ENCODE measurements at places on chromosomes 3 and 15.

- no peak for DNase-seq
These were observed 281.4 kb downstream of the ADAMTS17 start for GRCh38 chr15:100060276-100060926.

- DNase-seq: peak; percentile 65
These were observed 560 bp downstream of the ST6GAL1 start for GRCh38 chr3:186930641-186931531.

- no peak for DNase-seq
These were observed 10.9 kb upstream of the FAM107A start for GRCh38 chr3:58588030-58588614.

GRCh38 chr15:74573987-74574386 is 33.0 kb downstream of the ARID3B start:
- no peak for DNase-seq

- no peak for DNase-seq
These were observed 316.7 kb upstream of the AGTR1 start for GRCh38 chr3:148381051-148381450.

DNA sequence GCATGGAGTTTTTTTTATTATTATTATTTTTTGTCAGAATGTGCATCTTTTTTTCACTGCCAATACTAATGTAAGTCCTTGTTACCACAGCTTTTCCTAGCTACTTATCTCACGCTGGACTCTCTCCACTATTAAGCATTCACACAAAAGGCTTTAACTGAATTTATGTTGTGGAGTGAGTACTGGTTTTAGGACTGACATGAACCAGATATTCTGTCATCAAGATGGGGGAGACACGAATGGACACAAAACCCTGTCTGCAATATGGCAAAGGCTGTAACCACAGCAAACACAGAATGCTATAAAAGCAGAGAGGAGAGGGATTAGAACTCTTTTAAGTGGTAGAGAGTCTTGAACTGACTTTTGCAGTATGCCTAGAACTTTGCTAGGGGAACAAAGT is 592.2 kb upstream of the TBL1XR1 start:
- DNase-seq: no peak

GRCh38 chr15:61057830-61058529 is 171.1 kb downstream of the RORA start:
- DNase-seq: no peak

DNA sequence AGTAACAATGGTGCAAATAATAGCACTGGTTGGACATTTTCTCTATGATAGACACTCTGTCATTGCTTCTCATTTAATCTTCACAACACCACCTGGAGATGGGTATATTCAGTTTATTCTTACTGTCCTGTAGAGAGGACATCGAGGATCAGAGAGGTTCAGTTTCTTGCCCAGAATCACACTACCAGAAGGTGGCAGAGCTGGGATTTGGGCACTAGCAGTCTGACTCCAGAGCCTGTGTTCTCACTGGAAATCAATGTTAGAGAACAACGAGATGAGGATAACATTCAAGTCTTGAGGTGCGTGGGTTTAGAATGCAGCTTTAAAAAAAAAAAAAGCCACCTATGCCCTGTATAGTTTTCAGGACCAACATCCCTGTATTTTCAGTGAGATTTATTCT is 127.8 kb downstream of the SYNPR start:
- no peak for DNase-seq

GRCh38 chr15:87707071-87707470 is 549.5 kb downstream of the NTRK3 start:
- no peak for DNase-seq

DNA sequence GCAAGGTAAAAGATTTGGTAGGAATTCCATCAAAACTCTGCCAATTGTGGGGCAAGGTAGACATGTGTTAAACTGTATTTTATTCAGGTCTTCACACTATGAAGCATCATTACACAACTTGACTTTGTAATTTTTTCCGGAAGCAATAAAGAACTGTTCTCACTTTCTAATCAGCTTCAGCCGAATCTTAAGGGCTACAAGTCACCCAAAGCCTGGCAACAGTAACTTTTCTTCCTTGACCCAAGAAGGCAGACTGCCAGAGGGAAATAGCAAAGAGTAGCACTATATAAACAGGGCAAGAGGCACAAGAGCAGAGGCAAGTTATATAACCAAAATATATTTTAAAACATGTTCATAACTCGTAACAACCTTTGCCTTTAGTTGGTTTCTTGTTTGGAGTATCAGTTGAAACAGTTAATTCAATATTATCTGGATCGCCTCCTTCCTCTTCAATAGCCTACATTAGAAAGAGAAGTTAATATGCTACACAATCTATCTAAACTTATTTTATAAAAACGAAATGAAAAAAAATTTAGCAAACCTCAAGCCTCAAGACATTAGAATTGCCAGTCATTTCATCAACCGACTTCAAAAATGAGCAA is 1.4 kb downstream of the SLTM start:
- DNase-seq: no peak

DNA sequence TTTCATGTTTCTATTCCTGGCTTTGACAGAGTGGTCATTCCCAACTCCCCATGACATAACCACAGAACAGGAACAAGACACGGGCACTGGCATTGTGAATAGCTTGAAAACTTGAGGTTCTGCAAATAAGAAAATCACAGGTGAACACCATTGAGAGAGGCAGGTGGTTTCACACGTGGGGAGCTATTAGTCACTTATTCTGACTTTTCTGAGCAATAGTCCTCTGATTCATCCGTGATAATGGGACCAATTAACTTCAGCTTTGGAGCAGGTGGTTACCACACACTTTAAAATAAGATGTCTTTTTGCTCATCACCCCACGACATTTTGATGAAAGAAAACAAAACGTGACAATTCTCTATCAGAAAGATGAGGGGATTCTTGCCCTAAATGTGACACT is 224.7 kb downstream of the KLF13 start:
- DNase-seq: no peak

GRCh38 chr15:45095661-45096060 is 18.3 kb downstream of the DUOX2 start:
- no peak for DNase-seq

- DNase-seq: no peak
These were observed 45.2 kb upstream of the DPPA4 start for GRCh38 chr3:109382588-109382987.

GRCh38 chr15:36172955-36173354 is 406.5 kb upstream of the CDIN1 start:
- DNase-seq: no peak

DNA sequence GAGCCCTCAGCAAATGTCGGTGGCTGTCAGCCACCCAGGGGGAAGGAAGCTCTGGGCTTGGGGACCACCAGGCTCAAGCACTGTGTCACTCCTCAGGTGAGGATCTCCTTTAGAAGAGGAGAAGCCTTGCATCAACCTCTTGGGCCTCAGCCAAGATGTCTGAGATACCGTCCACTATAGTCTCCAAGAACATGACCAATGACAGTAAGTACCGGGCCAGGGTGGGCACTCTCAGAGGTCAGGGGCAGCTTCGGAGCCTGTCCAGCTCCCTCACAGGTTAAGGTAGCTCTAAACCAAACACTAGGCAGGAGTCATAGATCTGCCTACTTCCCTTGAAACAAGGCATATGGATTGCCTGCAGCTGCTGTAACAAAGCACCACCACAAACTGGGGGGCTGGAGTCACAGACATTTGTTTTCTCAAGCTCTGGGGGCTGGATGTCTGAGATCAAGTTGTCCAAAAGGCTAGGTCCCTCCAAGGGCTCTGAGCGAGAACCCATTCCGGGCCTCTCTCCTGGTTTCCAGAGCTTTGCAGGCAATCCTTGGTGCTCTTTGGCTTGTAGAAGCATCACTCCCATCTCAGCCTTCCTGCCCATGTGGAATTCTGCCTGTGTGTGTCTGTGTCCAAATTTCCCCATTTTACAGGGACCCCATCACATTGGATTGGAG is 1.3 kb downstream of the CFAP100 start:
- no peak for DNase-seq

DNA sequence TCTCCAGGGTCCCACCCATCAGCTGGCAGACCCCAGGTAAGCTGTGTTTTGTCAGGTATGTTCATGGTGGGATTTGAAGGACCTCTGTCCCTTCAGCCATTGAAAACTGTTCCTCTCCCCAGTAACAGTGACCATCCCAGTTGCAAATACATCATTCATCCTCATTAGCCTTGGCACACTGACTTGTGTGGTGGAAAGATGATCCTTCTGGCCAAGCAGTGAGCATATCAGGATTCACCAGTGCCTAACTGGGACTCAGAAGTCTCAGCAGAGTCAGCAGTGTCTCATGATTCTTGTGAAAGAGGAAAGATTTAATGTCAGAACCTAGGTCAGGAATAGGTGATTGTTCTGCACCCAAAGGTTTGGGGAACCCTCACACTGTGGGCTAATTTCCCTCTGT is 90.2 kb downstream of the DNAJB8 start:
- DNase-seq: no peak

GRCh38 chr3:12195231-12195630 is 36.5 kb upstream of the TIMP4 start:
- no peak for DNase-seq

DNA sequence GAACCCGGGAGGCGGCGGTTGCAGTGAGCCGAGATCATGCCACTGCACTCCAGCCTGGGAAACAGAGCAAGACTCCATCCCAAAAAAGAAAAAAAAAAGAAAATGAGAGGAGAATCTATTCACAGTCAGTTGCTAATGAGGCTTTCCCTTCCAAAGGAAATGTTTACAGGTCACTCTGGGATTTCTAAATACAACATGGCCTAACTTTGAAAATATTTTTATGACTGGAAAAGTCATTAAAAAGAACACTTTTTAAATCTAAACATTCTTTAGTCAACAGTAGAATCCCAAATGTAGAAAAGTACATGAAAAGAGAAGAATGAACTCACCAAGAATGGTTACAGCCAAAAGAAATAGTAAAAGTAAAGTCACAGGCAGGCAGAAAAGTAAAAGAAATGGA is 78.6 kb downstream of the PLD1 start:
- DNase-seq: no peak

GRCh38 chr3:73597476-73597875 is 27.3 kb downstream of the PDZRN3 start:
- DNase-seq: no peak

GRCh38 chr3:112799946-112800345 is 46.7 kb downstream of the CD200R1L start:
- DNase-seq: no peak

GRCh38 chr15:88920186-88920891 is 7.2 kb upstream of the MFGE8 start:
- DNase-seq: no peak

- DNase-seq: no peak
These were observed 50.4 kb downstream of the ISL2 start for GRCh38 chr15:76386926-76387325.

- DNase-seq: no peak
These were observed 56.1 kb downstream of the PCSK6 start for GRCh38 chr15:101433396-101433795.

GRCh38 chr15:91302588-91303439 is 202.8 kb downstream of the SV2B start:
- no peak for DNase-seq

DNA sequence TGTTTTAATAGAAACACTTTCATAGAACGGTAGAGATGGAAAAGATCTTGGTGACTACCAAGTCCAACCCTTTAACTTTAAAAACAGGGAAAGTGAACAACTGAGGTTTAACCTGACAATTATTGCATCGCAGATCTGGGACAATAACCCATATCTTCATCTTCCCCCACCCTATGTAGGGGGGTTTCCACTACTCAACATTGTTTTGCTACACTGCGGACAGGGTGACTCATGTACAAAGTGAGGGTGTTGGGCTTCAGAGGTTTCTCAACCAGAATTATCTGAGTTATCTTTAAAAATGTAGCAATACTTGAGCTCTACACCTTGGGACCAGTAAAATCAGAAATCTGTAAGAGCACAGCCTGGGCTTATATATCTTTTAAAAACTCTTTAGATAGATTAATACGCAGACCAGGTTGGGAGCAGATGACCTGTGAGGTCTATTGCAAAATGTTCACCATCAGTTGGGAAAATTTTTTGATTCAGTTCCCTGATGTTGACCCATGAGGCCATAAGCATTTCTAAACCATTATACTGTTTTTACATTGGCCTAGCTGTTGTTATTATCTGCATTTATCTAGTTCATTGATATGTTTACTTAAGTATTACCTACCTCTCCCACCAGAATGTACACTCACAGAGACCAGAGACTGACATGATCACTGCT is 103.6 kb upstream of the ICE2 start:
- DNase-seq: no peak

DNA sequence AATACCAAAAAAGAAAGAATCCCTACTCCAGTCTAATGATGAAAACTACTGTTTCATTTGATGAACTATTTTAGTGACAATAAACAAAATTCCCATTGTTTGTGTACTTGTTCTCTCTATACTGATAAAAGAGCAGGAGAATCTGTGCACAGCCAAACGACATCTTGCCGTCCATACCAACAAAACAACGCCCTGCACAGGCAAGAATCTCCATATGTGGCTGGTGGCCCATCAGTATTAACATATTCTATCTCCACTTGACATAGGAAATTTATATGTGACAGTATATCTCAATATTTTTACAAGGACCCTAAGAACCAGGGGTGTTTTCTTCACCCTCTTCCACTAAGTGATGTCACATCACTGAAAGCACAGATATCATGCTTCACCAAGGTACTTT is 279.5 kb downstream of the ULK4 start:
- no peak for DNase-seq

DNA sequence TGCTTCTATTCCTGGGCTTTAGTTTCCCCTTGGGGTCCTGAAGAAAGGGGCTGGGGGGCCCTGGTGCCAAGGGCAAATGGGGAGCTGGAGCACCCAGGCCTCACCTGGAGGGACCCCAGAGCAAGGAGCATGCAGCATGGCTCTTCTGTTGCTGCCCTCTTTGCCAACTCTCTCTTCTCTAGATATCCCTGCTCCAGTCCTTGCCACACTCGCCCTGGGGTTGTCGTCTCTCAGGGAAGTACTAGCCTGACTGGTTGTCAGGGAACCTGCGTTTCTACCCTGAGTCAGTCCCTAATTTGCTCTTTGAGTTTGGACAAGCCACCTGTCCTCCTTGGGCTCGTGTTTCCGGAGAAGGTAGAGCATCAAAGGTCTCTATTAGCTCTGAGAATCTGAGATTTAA is 63.7 kb upstream of the UBE2Q2 start:
- DNase-seq: no peak

GRCh38 chr15:77974416-77975331 is 102.8 kb downstream of the TBC1D2B start:
- no peak for DNase-seq

DNA sequence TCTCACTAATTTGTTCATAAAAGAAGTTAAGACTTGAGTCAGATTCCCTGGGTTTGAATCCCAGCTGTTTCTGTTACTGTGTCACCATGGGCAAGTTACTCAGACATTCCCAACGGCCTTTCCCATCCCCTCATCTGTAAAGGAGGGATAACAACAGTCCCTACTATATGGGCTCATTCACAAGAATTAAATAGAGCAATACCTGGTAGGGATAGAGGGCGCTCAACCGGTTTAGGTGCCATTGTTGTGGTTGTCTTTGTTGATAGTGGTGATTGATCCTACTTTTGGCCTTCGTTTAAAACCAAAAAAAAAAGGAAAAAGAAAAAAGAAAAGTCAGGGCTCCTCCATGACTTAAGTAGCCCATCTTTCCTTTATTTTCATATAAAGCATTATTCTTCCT is 563.1 kb downstream of the GRM7 start:
- DNase-seq: no peak

GRCh38 chr3:46252980-46253379 is 10.7 kb downstream of the CCR3 start:
- no peak for DNase-seq

GRCh38 chr15:91552555-91552954 is 301.0 kb upstream of the SLCO3A1 start:
- no peak for DNase-seq

All from activated B cell treated with CpG ODN at 0.5 μM for 24 hours (primary cell).